Stimulated activated CD4-positive, alpha-beta T cell treated with anti-CD3 and anti-CD28 coated beads, TNF-alpha, amount 100 ng/mL, for 1 hour (primary cell): ENCODE measurements at places on chromosomes 13 and 19.

DNA sequence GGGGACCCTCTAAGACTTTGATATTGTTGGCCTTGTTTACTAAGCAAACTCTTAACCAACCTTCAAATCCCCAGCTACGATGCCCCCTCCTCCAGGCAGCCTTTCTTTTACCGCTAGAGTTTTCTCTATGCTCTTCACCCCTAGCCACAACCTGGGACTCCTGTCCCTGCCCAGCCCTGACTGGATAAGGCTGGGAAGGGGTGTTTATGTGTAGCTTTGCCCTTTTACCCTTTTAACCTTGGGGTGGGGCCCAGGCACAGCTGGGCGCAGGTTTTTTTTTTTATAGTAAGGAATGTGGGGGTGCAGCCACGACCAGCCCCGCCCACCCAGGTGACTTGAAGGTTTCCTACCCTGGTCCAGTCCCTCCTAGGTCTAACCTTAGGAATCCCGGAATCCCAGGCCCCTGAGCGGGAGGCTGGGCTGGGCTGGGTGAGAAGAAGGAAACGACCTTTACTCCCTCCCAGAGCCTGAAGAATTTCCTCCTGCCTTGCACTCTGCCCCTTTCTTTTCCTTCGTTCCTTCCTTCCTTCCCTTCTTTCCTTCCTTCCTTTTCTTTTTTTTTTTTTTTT is 12.2 kb downstream of the TJP3 start:
- DNase-seq: no peak

DNA sequence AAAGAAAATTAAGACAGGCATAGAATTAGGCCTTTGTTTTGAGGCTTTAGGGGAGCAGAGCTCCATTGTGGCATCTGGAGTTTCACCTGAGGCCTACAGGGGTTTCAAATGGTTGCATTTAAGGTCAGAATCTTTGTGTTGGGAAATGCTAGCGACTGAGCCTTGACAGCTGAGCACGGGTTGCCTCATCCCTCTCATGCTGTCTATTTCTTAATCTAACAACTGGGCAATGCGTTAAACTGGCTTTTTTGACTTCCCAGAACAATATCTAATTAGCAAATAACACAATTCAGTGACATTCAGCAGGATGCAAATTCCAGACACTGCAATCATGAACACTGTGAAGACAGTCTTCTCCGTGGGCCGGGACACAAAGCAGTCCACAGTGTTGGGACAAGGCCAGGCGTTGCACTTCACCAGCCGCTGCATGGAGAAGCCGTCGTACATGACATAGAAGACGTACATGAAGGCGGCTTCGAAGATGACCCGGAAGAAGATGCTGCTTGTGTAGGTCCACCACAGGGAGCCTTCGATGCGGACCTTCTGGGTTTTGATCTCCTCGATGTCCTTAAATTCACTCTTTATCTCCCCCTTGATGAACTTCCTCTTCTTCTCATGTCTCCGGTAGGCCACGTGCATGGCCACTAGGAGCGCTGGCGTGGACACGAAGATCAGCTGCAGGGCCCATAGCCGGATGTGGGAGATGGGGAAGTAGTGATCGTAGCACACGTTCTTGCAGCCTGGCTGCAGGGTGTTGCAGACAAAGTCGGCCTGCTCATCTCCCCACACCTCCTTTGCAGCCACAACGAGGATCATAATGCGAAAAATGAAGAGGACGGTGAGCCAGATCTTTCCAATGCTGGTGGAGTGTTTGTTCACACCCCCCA is 3.8 kb downstream of the GJB2 start:
- DNase-seq: no peak

GRCh38 chr19:40778706-40779284 is 748 bp downstream of the RAB4B start:
- DNase-seq: no peak

GRCh38 chr13:110301606-110302553 is 5.1 kb downstream of the COL4A1 start:
- DNase-seq: no peak

DNA sequence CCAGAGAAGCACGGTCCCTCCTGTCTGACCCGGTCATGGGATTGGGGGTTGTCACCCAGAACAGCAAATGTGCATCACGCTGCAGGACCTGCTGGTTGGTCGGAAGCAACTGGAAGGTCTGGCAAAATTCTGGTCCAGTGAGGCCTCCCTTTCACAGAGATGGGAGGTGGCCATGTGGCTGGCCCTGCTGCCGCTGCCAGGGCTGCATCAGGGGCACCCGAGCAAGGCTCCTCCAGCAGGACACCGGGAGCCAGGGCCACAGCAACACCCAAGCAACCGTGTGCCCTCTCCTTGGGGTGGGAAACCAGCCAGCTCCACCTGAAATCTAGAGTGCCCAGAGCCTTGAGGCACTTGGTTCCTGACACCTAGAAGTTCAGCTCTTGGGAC is 11.5 kb upstream of the GAS6 start:
- DNase-seq: no peak

- no peak for DNase-seq
Measured at GRCh38 chr19:18494267-18494607, 27.6 kb downstream of the ELL start.

- no peak for DNase-seq
Measured at GRCh38 chr13:109381546-109382180, 404.7 kb downstream of the IRS2 start.

GRCh38 chr13:68944272-68944671 is 1163.4 kb upstream of the ATXN8OS start:
- DNase-seq: no peak

GRCh38 chr13:99178636-99179035 is 22.0 kb upstream of the UBAC2 start:
- no peak for DNase-seq

DNA sequence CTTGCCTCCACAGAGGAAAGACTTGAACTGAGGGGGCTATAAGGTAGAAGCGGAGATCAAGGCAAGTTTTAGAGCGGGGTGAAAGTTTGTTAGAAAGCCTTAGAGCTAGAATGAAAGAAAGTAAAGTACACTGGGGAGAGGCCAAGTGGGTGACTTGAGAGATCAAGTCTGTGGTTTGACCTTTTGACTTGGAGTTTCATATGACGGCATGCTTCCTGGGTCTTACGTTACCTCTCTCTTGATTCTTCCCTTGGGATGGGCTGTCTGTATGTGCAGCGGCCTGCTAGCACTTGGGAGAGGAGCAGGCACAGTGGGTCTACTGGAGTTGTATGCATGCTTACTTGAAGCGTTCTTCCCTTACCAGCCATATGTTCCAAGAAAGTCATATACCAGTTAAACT is 1768.5 kb downstream of the PCDH9 start:
- no peak for DNase-seq

DNA sequence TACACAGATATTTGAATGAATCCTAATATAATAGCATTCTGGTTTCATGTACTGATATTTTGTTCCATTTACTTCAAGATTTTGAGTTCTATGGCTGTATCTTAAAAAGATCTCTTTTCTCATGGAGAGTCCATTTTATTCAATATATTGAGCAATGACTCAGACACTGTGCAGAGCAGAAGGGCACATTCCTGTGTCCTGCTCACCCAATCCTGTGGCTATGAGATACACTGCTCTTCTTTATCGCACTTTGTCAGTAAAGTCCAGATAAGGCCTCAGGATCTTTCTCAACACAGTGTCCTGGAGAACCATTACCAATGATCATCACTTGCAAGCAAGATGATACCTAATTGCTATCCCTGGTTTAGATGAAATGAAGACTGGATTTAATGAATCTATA is 155.0 kb downstream of the CYSLTR2 start:
- DNase-seq: no peak

DNA sequence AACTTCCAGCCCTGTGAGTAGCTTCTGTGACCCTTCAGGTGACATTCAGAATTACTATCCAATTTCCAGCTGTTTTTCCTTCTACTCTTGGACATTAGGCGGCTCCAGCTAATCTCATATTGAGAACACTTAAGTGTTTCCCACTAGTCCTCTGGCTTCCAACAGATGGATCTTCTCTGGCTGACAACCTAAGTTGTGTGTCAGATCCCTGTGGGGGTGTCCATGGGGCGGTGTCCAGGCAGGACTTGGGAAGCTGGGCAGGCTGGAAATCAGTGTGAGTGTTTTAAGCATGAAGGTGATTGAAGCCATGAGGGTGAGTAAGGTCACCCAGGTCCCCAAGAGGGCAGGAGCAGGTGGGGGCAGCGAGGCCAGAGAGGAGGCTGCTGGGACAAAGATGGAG is 10.1 kb downstream of the CNOT3 start:
- no peak for DNase-seq

GRCh38 chr13:97753942-97754670 is 199.4 kb upstream of the IPO5 start:
- no peak for DNase-seq
